ENCODE measurements at places on chromosomes 7 and 10. TPM values are rescaled to one million over a fixed set of nuclear protein-coding genes. Genes with fewer than 3 reads are reported as not detected.

DNA sequence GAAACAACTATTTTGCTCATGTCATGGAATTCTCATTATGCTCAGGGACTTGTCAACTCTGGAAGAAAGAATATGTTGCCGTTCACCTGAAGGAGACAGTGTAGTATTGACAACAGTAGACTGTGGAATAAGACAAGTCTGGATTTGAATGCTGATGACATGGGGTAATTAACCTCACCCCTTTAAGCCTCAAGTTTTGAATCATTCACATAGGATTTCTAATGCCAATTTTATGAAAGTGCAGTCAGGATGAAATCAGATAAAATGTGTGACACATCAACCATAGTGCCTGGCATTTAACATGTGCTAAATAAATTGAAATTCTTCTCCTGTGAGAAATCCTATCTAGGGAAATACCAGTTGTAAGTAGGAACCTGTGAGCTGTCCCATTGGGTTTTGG, 305.8 kb downstream of the KIF20B start:
- no peak for DNase-seq
- no peaks in the 10 kb centered on the region for H3K4me1 ChIP-seq
- no peak overlapping the region for H3K4me3 ChIP-seq
- H3K27ac ChIP-seq = no peak overlapping the region
- no peaks in the 10 kb centered on the region for H3K27me3 ChIP-seq
- no peaks in the 10 kb centered on the region for H3K36me3 ChIP-seq

Gene ZNF398
- total RNA-seq = 20.0 TPM

DNA sequence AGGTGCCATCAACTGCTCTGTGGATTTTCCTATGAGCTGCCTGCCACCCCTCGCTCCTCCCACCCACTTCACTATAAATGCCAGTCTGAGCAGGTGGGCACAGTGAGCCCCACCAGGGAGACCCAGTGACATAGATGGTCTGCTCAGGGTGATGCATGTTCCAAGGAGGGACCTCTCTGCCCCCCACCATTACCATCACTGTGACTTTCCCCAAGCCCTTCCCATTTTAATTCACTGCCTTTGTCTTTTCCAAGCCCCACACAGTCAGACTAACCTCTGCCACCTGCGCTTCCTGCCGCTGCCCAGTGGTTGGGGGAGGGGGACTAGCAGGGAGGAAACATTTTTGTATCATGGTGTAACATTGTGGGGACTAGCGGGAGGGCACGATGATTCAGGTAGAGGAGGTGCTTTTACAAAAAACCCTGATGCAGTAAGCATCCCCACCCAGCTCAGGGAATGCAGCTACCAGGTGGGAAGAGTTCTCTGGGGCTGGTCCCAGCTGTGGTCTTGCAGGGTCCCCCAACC, 24.6 kb downstream of the PRSS2 start:
- H3K4me3 ChIP-seq = peak overlapping the region; percentile 98
- peaks cover 79% of the 10 kb centered on the region for H3K4me1 ChIP-seq
- peak; percentile 72 for DNase-seq
- H3K27ac ChIP-seq = peak overlapping the region; percentile 97

DNA sequence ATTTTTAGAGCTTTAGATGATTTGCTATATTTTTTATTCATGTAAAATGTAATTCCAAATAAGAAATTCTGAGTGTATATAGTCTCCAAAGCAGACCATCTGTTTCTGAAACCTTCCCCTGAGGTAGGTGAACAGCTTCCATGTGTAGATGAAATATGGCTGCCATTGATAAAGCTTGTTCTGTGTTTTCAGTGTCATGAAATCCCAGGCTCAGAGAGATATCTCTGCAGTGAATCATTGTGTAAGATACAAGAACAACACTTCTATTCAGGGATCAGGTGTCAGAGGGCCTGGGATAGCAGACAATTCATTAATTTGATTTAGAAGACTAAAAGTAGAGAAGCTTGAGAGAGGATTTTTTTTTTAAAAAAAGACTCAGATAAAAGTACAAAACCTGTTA, 29.1 kb downstream of the ACTA2 start:
- no peak overlapping the region for H3K27ac ChIP-seq
- no peak for DNase-seq
- no peak overlapping the region for H3K4me3 ChIP-seq

Gene CALML5
- total RNA-seq = not detected

DNA sequence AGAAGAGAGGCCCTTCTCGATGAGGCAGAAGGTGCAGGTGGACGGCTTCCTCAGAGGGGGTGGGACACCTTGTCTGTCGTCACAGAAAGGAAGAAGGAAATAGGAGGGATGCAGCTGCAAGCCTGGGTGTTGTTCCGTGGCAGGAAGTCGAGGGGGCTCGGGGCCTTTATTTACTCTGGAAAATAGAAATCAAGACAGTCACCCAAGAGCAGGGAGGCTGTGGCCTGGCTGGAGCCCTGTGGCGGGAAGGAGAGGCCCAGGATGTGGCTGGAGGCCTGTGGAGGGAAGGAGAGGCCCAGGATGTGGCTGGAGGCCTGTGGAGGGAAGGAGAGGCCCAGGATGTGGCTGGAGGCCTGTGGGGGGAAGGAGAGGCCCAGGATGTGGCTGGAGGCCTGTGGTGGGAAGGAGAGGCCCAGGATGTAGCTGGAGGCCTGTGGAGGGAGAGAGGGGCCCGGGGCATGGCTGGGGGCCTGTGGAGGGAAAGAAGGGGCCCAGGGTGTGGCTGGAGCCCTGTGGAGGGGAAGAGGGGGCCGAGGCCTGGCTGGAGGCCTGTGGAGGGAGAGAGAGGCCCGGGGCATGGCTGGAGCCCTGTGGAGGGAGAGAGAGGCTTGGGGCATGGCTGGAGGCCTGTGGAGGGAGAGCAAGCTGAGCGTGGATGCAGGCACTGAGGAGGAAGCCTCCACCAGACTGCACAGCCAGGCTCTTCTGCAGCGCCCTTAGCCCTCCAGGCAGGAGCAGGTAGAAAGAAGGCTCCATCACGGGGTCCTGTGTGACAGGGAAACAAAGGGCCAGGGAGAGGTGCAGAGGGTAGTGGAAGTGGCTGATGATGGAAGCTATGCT, 97.3 kb upstream of the SFMBT2 start:
- no peaks in the 10 kb centered on the region for H3K27me3 ChIP-seq
- peak overlapping the region; percentile 52 for H3K4me3 ChIP-seq
- H3K36me3 ChIP-seq = peaks cover 33% of the 10 kb centered on the region
- peak overlapping the region; percentile 81 for H3K27ac ChIP-seq
- peak; percentile 71 for DNase-seq
- peaks cover 50% of the 10 kb centered on the region for H3K4me1 ChIP-seq

- no peaks in the 10 kb centered on the region for H3K4me1 ChIP-seq
- no peak overlapping the region for H3K4me3 ChIP-seq
- H3K36me3 ChIP-seq = no peaks in the 10 kb centered on the region
- no peak for DNase-seq
These were observed 156.8 kb upstream of the TNS3 start for GRCh38 chr7:47738563-47739166.

- no peak for DNase-seq
- H3K4me3 ChIP-seq = peak overlapping the region; percentile 81
- H3K27ac ChIP-seq = peak overlapping the region; percentile 83
- no peaks in the 10 kb centered on the region for H3K27me3 ChIP-seq
- H3K36me3 ChIP-seq = peaks cover 4% of the 10 kb centered on the region
- H3K4me1 ChIP-seq = peaks cover 46% of the 10 kb centered on the region
These were observed 25.7 kb upstream of the C1GALT1 start for GRCh38 chr7:7156663-7157062.

DNA sequence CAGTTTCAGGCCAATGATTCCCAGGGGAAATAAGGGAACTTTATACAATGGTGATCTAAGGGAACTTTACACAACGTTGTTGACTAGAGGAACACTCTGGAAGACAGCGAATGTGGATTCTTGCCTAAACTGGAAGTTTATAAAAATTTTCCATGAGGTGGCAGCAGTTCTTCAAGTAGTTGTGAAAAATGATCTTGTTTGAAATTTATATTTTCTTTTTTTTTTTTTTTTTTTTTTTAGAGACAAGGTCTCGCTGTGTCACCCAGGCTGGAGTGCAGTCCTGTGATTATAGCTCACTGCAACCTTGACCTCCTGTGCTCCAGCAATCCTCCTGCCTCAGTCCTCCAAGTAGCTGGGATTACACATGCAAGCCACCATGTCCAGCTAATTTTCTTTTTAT, 32.1 kb upstream of the GTF2I start:
- H3K36me3 ChIP-seq = no peaks in the 10 kb centered on the region
- DNase-seq = no peak
- H3K4me3 ChIP-seq = no peak overlapping the region
- H3K4me1 ChIP-seq = no peaks in the 10 kb centered on the region
- H3K27ac ChIP-seq = no peak overlapping the region

DNA sequence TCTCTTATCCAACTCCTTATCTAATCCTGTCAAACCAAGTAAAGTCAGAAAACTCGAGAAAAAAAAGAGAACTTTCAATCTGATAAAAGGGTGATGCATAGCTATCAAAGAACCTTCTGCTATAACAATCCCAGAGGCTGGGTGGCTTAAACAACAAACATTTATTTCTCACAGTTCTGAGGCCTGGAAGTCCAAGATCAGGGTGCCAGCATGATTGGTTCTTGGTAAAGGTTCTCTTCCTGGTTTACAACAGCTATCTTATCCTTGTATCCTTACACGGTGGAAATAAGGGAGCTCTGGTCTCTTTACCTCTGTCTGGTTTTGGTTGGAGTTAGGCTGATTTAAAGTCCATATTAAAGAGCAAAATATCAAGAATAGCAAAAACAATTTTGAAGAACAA, 131.9 kb downstream of the PHTF2 start:
- peaks cover 1% of the 10 kb centered on the region for H3K4me1 ChIP-seq
- DNase-seq = no peak
- H3K4me3 ChIP-seq = no peak overlapping the region
- H3K27ac ChIP-seq = no peak overlapping the region
- no peaks in the 10 kb centered on the region for H3K36me3 ChIP-seq
- H3K27me3 ChIP-seq = no peaks in the 10 kb centered on the region

DNA sequence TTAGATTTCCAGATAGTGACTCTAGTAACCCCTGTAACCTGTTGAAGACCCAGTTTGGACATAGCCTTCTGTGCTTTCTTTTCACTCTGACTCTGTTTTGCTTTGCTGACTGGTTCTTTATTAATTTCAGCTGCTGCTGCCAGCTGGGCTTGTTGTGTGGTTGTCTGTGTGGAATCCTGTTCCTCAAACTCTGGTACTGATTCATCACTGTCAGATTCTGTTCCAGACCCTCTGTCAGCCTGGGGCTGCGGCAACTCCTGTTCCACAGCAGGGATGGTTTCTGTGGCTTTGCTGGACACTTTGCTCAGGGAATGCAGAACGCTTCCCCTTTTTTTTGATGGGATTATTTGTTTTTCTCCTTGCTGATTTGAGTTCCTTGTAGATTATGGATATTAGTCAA, 104.9 kb downstream of the SEC23IP start:
- peaks cover 19% of the 10 kb centered on the region for H3K36me3 ChIP-seq
- H3K4me1 ChIP-seq = no peaks in the 10 kb centered on the region
- H3K27ac ChIP-seq = no peak overlapping the region
- no peak overlapping the region for H3K4me3 ChIP-seq
- no peak for DNase-seq

Gene TRIM74
- 0.78 TPM for total RNA-seq

Gene PNLIPRP1
- total RNA-seq = not detected

DNA sequence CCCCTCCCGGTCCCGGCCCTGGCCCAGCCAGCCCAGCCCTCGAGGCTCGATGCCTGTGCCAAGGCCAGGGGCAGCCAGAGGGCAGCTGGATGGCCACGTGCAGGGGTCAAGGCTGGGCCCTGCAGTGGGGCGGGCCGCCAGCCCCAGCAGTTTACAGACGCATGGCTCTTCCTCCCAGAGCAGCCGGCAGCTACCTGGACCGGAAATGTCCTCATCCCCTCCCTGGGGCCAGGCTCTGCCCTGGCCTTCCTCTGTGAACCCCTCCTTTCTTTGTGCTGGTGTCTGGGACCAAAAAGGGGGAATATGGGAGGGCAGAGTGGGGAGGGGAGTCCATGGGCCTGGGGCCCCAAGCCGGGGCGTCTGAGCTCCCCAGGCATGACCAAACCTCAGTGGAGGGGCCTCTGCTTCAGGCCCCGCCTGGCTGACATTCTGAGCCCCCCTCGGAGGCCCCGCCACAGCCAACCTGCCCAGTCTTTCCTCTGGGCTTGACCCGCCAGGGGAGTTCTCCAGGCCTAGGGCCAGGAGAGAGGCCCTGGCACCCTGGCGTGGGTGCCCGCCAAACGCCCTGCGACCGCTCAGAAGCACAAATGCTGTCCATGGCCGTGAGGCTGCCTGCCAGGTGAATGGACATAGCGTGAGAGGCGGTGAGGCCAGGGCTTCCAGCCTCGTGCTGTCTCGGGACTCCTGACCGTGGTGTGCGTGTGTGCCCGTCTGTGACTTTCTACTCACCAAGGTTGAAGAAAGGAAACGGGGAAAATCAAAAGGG, 24.7 kb upstream of the AMZ1 start:
- H3K27me3 ChIP-seq = peaks cover 8% of the 10 kb centered on the region
- no peak for DNase-seq
- H3K27ac ChIP-seq = no peak overlapping the region

DNA sequence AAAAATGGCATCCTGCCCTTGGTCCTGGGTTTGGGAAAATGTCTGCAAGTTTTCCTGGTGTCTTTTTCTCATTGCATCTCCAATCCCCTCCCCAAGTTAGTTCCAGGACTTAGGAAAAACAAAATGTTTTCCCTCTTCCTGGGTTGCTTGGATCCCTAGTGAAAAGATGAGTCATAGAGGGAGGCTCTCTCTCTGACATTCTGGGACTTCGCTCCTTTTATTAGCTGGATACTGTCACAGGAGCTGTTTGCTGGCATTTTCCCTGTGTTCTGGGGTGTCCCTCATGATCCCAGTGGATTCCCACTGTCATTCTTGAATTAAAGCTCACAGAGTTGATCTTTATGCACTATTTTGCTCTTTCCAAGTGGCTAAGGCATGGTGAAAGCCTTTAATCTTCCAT, 316.4 kb upstream of the MBL2 start:
- H3K27ac ChIP-seq = no peak overlapping the region
- no peak overlapping the region for H3K4me3 ChIP-seq
- peaks cover 5% of the 10 kb centered on the region for H3K36me3 ChIP-seq
- H3K27me3 ChIP-seq = no peaks in the 10 kb centered on the region
- no peak for DNase-seq

Gene SCD
- 80.1 TPM for total RNA-seq

- H3K27me3 ChIP-seq = peaks cover 9% of the 10 kb centered on the region
- no peaks in the 10 kb centered on the region for H3K36me3 ChIP-seq
- DNase-seq = no peak
- H3K4me3 ChIP-seq = no peak overlapping the region
- H3K4me1 ChIP-seq = peaks cover 21% of the 10 kb centered on the region
These were observed 20.3 kb downstream of the INPP5A start for GRCh38 chr10:132557696-132558515.

- no peak overlapping the region for H3K27ac ChIP-seq
- H3K4me3 ChIP-seq = no peak overlapping the region
- no peak for DNase-seq
- peaks cover 2% of the 10 kb centered on the region for H3K4me1 ChIP-seq
- H3K27me3 ChIP-seq = peaks cover 25% of the 10 kb centered on the region
- H3K36me3 ChIP-seq = no peaks in the 10 kb centered on the region
These were observed 141.9 kb upstream of the MKI67 start for GRCh38 chr10:128268015-128268722.

Gene GLRX3
- total RNA-seq = 95.0 TPM

DNA sequence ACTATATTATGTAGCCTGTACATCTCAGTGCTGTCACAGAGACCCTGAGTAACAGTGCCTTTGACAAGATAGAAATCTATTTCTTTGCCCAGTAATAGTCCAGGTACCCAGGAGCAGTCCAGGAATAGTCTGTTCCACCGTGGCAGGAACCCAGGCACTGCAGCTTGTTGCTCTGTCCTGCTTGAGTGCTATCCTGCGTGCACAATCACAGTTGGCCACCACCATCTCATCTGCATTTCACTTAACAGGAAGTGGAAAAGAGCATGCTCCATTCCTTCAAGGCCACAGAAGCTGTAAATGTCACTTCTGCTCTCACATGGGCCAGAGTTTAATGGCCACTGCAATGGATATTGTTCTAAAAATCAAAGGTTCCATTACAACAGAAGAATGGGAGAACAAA, 61.5 kb upstream of the PRR15 start:
- no peak overlapping the region for H3K27ac ChIP-seq
- no peak for DNase-seq
- H3K4me3 ChIP-seq = no peak overlapping the region
